ENCODE measurements at places on chromosomes 1 and 21. TPM values are rescaled to one million over a fixed set of nuclear protein-coding genes. Genes with fewer than 3 reads are reported as not detected.

OR6N1 gene
- total RNA-seq: not detected

MAP3K21 gene
- total RNA-seq: 1.4 TPM

RAB25 gene
- total RNA-seq: 1.1 TPM

USP25 gene
- total RNA-seq: 83.2 TPM

NBL1 gene
- total RNA-seq: 19.3 TPM

GJC2 gene
- 2.8 TPM for total RNA-seq

EFCAB14 gene
- total RNA-seq: 81.2 TPM

CELA2B gene
- total RNA-seq: not detected

KRTAP19-1 gene
- total RNA-seq: not detected

LMX1A gene
- total RNA-seq: not detected

KCNJ6 gene
- total RNA-seq: not detected

- H3K36me3 ChIP-seq: no peaks in the 10 kb centered on the region
- no peak for DNase-seq
- H3K27ac ChIP-seq: no peak overlapping the region
- H3K4me1 ChIP-seq: no peaks in the 10 kb centered on the region
- no peak overlapping the region for H3K4me3 ChIP-seq
These were observed 1041.8 kb downstream of the PLA2G4A start for GRCh38 chr1:187870552-187870951.

DNA sequence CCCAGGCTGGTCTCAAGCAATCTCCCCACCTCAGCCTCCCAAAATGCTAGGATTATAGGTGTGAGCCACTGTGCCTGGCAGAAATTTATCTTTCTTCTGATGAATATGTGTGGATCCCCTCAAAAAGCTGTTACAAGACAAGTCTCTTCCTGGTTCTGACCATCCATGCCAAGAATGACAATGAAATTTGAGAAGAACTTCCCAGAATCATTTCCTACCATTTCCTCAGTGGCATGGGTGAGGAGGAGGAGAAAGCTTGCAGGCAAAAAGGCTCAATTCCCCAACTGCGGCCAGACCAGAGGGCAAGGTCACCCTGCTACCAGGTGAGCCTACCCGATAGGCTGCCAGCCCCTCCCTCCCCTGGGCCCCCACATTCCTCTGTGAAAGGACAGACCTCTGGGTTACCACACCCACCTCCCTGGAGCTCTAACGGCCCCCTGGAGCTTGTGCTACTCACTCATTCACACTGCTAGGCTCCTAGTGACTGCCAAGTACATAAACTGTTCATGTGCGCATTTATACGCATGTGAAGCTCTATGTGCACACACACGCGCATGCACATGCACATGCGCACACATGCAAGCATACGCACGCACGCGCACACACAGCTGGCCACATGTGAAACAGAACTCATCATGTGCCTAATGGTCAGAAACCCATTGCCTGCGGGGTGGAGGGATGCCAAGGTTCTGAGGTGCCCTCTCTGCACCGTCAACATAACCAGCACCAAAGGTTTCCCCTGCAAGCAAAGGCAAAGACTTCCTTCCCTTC is 17.0 kb downstream of the MRAP start:
- H3K4me1 ChIP-seq: no peaks in the 10 kb centered on the region
- H3K27me3 ChIP-seq: no peaks in the 10 kb centered on the region
- no peak for DNase-seq
- no peak overlapping the region for H3K27ac ChIP-seq

GRCh38 chr1:168947041-168947440 is 159.4 kb upstream of the ATP1B1 start:
- no peak for DNase-seq
- H3K27me3 ChIP-seq: peaks cover 12% of the 10 kb centered on the region
- H3K4me1 ChIP-seq: no peaks in the 10 kb centered on the region
- no peaks in the 10 kb centered on the region for H3K36me3 ChIP-seq

DNA sequence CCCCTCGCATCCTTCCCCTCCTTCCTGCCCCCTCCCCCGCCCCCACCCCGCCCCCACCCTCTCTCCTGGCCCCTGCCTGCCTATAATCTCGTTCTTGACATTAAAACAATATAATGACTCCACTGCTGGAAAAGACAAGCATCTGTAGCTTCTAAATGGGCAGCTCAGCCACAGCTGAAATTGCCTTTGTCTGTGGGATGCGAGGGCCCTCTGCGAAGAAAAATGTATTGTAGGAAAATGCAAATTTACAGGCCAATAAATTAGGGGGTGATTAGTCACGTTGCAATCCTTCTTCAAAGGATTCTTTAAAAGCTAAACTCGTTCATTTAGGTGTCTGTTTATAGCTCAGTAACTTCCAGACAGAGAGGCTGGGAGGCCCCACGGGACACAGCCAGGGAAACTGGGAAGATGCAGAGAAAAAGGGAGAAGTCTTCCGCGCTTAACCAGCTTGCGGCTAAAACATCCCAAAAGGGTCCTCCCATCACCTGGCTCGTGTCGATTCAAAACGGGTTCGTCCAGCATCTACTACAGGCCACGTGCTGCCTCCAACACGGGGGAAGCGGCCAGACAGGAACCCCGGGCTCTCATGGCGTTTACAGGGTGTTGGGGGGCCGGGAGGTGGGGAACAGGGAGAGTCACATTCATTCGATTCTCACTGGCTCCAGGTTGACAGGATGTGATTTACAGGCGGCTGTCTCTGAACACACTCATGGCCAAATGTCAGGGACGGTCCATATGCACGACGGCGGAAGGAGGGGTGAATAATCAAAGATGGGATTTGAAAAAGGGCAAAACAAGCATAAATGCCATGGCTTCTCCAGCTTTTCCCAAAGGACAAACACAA is 100.5 kb upstream of the ZBTB40 start:
- H3K27ac ChIP-seq: no peak overlapping the region
- H3K4me1 ChIP-seq: peaks cover 10% of the 10 kb centered on the region
- peaks cover 66% of the 10 kb centered on the region for H3K27me3 ChIP-seq
- DNase-seq: no peak
- H3K4me3 ChIP-seq: peak overlapping the region; percentile 19
- no peaks in the 10 kb centered on the region for H3K36me3 ChIP-seq

- no peaks in the 10 kb centered on the region for H3K36me3 ChIP-seq
- DNase-seq: no peak
- H3K27me3 ChIP-seq: peaks cover 14% of the 10 kb centered on the region
- H3K27ac ChIP-seq: no peak overlapping the region
These were observed 363.7 kb downstream of the SETD4 start for GRCh38 chr21:35696644-35697043.

DNA sequence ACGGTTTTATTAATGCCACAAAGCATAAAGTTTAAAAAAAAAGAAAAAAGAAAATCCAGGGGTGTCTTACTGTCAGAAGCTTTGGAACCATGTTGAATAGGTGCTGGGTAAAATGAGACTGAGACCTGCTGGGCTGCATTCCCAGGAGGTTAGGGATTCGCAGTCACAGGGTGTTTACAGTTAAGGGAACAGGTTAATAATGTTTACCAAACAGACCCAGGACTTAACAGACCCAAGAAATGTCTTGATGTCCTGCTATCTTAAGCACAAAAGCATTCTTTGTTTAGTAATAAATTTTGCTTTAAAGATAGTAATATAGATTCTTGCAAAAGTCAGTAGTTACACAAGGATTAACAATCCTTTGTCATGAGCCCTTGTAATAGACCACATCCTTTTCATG is 54.7 kb downstream of the OLFML3 start:
- H3K4me3 ChIP-seq: no peak overlapping the region
- H3K27me3 ChIP-seq: no peaks in the 10 kb centered on the region
- no peaks in the 10 kb centered on the region for H3K4me1 ChIP-seq
- no peaks in the 10 kb centered on the region for H3K36me3 ChIP-seq
- no peak overlapping the region for H3K27ac ChIP-seq

GRCh38 chr1:220565670-220566069 is 37.7 kb downstream of the MARK1 start:
- H3K36me3 ChIP-seq: no peaks in the 10 kb centered on the region
- H3K4me3 ChIP-seq: no peak overlapping the region
- H3K4me1 ChIP-seq: no peaks in the 10 kb centered on the region
- no peaks in the 10 kb centered on the region for H3K27me3 ChIP-seq

DNA sequence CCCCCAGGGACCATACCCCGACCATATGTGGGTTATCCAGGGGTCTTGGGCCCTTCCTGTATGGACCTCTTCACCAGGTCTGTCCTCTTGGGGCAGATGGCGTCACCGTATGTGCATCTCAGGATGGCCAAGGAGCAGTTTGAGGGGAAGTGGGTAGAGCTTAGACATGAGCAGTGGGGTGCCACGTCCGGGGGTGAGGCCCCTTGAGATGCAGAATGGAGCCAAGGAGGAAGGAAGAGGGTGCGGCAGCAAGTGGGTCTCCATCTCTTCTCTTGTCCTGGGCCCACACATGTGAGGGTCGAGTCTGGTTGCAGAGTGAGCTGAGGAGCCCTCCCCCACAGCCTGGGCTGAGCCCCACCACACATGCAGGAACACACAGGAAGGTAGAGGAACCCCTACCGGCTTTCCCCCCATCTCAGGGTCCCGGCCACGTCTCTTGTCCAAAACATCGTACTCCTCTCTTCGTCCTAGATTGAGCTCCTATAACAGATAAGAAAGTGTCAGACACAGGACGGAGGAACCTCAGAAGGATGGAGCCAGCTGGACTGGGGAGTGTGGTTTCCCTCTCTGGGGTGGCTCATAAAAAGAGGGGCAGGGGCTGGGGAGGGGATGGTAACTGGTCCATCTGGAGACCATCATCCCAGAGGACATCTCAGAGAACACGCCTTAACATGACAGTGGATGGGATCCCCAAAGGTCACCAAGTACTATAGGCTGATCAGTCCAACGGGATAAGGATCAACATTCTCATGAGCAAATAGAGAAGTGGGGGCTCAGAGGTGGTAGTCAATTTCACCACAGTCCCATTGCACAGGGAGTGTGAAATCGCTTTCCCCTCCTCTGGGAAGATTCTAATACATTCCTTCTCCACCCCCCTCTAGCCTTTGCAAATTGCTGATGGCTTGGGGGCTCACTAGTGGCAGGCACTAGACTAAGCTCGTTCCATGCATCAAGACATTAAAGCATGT is 79.9 kb downstream of the CD247 start:
- peak overlapping the region; percentile 98 for H3K27ac ChIP-seq
- H3K27me3 ChIP-seq: no peaks in the 10 kb centered on the region
- peak overlapping the region; percentile 81 for H3K4me3 ChIP-seq
- peaks cover 94% of the 10 kb centered on the region for H3K4me1 ChIP-seq
- H3K36me3 ChIP-seq: peaks cover 14% of the 10 kb centered on the region
- DNase-seq: no peak

GRCh38 chr1:182667848-182668505 is 16.4 kb downstream of the RGS8 start:
- H3K27me3 ChIP-seq: peaks cover 21% of the 10 kb centered on the region
- no peak for DNase-seq
- no peaks in the 10 kb centered on the region for H3K4me1 ChIP-seq
- H3K4me3 ChIP-seq: no peak overlapping the region
- no peaks in the 10 kb centered on the region for H3K36me3 ChIP-seq

DNA sequence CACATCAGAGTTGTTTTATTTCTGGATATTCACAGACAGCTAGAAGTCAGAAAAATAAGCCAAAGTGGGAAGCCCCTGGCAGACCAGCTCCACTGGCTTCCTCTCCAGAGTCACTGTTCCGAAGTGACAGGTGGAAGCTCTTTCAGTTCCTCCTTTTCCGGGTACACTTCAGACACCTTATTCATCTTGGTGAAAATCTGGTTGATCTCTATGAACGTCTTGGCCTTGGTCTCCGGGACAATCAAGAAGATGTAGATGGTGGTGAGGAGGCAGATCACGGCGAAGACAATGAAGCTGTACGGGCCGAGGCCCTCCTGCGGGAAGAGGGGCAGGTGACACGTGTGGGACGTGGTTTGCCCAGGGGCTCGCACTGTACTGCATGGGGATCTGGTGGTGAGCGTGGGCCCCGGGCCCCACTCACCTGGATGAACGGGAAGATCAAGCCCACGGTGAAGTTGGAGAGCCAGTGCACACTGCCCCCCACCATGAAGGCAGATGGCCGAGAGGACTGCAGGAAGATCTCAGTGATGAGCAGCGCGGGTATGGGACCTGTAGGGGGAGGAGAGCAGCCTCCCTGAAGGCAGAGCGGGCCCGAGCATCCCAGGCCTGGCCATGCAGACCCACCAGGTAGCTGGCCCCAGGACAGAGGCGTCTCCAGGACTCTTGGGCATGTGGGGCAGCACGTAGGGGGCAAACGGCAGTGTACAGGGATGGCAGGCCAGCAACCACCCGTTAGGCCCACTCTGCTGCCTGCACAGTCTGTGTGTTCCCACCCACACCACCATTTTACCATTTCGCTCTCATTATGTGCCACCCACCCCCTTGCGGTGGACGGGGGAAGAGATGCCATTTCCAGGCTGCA is 11.5 kb upstream of the SLC2A7 start:
- H3K36me3 ChIP-seq: no peaks in the 10 kb centered on the region
- no peak overlapping the region for H3K27ac ChIP-seq
- H3K27me3 ChIP-seq: no peaks in the 10 kb centered on the region
- H3K4me3 ChIP-seq: no peak overlapping the region

DNA sequence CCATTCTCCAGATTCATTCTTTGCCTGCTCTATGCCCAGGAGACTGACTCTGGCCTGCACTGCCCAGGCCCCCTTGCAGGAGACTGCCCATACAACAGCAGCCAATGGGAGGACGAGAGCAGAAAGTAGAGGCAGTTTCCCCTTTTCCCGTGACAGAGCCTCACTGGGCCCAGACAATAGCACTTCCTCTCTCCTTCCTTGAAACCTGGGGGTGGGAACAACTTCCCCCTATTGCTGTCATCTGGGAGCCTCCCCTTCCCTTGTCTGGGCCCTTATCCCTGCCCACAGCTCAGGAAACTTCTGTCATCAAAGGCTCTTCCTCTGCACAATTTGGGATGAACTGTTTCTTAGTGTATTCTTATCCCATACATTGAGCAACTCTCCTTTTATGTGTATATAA is 60.8 kb upstream of the KCNJ15 start:
- no peak overlapping the region for H3K4me3 ChIP-seq
- peaks cover 9% of the 10 kb centered on the region for H3K36me3 ChIP-seq
- H3K27ac ChIP-seq: no peak overlapping the region
- no peak for DNase-seq

DNA sequence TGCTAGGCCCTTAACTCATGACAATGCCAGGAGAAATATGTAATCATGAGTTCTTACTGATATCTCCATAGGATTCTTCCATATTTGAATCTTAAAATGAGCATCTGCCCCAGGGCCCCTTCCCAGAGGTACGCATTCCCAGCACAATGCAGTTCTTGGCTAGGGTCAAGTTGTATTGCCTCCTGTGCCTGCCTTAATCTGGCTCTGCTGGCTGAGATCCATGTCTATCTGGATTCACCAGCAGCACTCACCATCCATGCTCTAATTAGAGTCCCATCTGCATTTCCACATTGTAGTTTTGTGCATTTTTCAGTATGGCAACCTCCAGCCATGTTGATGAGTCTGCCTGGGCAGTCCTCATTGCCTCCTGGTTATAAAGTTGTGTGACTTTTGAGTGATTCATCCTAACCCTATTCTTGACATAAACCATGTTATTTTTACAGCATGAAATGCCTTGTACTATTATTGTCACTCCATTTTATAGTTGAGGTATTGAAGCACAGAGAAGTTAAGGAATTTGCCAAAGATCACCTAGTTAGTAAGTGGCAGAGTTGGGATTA is 55.9 kb downstream of the CAMSAP2 start:
- no peak for DNase-seq
- no peaks in the 10 kb centered on the region for H3K27me3 ChIP-seq
- H3K36me3 ChIP-seq: no peaks in the 10 kb centered on the region
- H3K27ac ChIP-seq: no peak overlapping the region
- no peak overlapping the region for H3K4me3 ChIP-seq
